ENCODE measurements at places on chromosomes 11 and 22. TPM values are rescaled to one million over a fixed set of nuclear protein-coding genes. Genes with fewer than 3 reads are reported as not detected.

Gene SAA4
- total RNA-seq, result not detected

Gene CDC42EP2
- total RNA-seq, result 33.7 TPM

Gene CFAP300
- total RNA-seq, result 1.8 TPM

Gene WNT7B
- not detected for total RNA-seq

Gene MAPK8IP1
- 9.4 TPM for total RNA-seq

Gene ADSL
- 109 TPM for total RNA-seq

Gene SLCO2B1
- total RNA-seq, result not detected

Gene SGSM1
- total RNA-seq, result not detected

Gene MDK
- 23.0 TPM for total RNA-seq

Gene TMEM258
- 164 TPM for total RNA-seq

All from bronchial smooth muscle cell (primary cell).